Anterior cingulate cortex (tissue), 58 donors: ENCODE measurements at places on chromosomes 4 and X.

DNA sequence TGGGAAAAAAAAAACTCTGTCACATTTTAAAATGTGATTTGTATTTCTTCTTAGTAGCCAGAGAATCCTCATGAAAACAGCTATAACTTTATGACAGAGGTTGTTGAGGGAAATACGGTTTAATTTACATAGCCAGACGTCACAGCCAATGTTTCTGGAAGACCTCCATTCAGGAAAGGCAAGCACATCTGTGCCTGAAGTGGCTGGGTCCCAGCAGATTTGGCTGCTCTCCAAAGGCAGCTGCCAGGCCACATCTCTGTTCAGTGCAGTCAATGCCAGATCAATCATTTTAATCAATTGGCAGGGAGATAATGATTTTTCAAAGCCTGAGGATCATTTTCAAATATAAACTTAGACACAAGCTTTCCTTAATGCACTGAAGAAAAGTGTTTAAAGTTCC, 86.5 kb upstream of the ZIC3 start:
- DNase-seq, result no peak

DNA sequence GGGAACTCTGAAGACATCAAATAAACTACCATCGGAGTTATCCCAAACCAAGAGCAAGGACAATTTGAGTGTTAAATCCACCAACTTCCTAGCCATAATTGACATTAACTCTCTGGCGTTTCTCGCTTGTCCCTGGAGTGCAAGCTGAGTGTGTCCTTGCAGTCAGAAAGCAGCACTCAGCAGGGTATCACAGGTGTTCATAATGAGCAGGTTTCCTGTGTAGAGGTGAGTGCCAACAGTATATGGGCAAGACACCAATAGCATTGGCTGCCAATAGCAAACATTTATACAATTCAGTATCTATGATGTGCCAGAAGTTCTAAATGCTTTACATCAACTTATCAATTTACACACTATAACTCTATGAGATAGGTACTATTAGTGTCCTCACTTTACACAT, 11.2 kb downstream of the BLTP1 start:
- DNase-seq, result no peak

DNA sequence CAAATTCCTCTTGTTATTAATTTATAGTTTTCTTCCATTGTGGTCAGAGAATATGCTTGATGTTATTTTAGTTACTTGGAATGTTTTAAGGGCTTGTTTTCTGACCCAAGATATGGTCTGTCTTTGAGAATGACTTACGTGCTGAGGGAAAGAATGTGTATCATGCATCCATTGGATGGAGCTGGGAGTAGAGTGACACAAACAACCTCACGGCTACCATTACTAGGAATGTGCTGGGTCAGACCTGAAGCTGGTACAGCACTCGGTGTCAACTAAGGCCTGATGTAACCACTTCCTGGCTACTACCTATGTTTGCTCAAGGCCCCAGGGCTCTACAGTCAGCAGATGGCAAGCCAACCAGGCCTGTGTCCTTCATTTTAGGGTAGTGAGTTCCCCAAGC, 257.8 kb downstream of the FAT4 start:
- no peak for DNase-seq

DNA sequence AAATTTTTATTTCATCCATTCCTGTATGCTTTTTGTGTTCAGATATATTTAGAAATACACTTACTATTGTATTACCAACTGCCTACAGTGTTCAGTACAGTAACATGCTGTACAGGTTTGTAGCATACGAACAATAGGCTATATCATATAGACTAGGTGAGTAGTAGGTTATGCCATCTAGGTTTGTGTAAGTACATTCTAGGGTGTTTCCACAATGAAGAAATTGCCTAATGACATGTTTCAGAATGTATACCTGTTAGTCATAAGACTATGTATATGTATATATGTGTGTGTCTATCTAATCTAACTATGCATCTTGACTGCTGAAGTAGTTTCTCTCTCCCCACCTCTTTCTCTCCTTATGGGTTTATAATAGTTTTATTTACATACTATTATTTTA, 51.5 kb upstream of the BTC start:
- DNase-seq, result no peak

DNA sequence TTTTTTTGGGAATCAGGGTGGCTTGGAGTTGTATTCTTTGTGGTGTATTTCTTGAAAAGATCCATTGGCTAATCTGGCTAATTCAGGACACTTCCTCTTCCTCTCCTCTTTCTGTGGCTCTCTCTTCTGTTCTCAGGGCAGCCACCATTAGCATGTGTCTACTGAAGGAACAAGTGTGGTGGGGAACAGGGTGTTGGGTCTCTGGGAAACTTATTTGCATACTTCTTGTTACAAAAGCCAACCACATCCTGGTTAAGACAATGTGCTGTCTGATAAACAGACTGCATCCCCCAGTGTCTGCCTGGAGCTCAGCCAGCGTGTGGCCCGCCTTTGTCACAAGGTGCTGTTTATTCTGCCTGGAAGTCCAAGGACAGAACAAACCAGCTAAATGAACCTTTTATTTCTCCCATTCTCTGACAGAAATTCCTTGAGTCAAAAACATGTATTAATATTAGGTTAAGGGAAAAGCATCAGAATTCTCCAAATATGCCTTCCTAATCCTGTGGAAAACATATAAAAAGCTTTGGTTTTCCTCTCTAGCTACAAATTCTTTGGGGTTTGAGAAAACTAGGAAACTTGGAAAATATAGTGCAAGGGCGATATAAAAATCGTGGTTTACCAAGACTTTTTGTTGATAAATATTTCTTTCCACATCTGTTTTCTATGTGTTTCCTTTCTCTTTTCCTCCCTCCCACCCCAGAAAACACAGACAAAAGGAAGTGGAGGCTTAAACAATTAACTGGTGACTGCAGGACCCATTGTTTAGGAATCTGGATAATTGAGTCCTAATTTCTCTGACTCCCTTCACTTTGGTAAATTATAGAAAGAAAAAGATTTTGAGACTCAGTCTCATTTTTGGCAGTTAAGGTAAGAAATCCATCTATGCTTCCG, 203.6 kb downstream of the SPRY1 start:
- peak; percentile 19 for DNase-seq

DNA sequence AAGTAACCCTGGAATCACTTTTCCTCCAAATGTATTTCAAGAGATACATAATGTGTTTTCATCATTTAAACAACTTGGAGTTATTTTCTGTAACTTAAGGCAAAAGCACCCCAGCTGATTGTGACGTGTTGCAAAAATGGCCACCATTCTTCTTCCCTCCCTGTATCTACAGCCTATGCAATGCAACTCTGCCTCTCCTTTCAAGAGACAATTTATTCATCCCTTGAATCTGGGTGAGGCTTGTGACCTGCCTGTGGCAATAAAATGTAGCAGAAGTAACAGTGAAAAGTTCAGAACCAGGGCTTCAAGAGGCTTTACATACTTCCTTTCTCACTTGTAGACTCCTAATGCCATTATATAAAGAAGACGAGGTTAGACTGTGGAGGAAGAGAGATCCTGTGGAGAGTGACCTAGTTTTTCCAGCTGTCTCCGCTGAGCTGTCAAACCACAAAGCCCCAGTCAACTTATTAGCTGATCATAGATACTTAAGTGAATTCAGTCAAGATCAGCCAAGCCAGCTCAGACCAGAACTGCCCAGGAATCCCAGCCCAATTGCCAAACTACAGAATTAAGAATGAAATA, 81.0 kb upstream of the KLF3 start:
- no peak for DNase-seq

GRCh38 chr4:23768541-23768940, 121.3 kb downstream of the PPARGC1A start:
- no peak for DNase-seq

DNA sequence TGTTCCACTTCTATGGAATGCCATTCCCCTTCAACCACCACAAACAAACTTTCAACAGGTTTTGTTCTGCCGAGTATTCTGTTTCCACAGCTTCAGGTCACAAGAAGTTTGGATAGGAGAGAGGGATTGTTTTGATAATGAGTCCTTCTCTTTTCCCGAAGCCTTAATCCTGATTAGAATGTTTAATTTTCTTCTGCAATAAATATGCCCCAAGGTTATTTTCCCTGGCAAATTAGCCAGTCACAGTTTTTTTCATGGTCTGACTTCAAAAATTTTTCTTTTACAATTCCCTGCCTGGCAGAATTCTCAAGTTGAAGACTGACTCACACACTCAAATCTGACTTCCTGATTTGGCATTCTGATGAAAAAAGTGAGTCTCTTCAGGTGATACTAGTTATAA, 33.1 kb upstream of the EDNRA start:
- DNase-seq, result no peak

DNA sequence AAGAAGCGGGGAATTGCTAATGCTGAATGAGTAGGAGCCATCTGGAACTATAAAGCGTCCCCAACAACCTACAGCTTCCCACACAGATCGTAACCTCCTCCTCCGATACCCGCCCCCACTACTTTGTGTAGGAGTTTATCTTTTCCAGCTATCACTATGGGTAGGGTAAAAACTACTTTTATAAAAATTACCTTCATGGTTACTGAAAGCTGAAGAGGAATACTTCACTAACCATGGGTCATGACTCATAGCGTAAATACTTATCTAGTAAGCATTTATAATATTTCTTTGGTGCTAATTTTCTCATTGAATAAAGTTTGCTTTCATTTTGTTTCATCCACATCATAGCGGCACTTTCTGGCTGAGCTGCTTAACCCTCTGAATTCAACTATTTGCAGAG, 79.4 kb upstream of the TNIP3 start:
- DNase-seq, result no peak

DNA sequence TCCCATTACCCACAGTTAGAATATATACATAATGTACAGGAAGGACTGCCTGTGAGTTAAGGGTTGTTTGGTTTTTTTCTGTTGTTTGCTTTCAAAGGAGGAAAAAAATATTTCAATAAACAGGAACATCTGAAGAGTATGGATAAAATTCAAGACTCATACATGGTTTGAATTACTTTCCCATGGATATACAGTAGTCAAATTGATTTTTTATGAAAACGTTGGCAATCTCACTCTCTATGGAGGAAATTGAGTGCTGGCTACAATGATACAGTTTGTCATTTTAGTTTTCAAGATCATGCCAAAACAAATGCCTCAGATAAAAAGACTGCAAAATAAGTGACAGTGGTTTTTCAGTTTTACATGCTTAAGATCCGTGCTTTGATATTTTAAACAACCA, 116.6 kb downstream of the SH3RF1 start:
- DNase-seq, result no peak

GRCh38 chrX:153527208-153527607, 9.8 kb downstream of the ATP2B3 start:
- DNase-seq, result no peak

DNA sequence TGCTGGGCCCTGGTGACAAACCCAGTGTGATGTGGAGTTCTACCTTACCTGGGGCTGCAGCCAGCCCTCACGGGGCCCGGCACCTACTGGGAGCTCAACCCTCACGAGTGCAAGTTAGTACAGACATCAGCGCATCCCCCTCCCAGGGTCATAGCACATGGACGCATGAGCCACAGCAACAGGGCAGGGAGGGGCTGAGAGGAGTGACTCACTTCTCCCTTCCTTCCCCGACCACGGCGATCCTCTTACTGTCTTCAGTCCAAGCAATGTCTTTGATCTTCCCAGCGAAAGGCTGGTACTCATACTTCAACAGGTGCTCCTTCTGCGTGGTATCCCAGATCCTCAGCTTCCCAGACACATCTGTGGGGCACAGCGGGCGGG, 17.8 kb downstream of the WDR1 start:
- no peak for DNase-seq

DNA sequence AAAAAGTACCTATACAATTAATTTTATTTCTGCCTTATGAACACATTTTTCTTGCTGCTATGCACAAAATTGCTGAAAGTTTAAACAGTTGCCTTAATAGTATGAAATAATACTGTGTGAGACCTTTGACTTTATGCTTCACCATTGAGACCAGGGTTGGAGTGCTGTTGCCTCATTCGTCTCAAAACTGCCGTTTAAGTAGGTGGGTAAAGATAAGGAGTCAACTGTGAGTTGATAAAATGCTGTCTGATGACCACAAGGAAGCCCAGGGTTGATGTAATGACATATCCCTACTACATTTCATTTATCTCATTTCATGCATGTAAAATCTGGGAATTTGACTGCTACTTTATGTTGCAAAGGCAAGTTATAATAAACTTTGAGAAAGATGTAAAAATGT, 23.4 kb downstream of the STK26 start:
- no peak for DNase-seq

- no peak for DNase-seq
Observed at GRCh38 chr4:181870326-181870725, 372.9 kb upstream of the TENM3 start.

GRCh38 chrX:118734909-118735308, 7.5 kb downstream of the IL13RA1 start:
- no peak for DNase-seq

- DNase-seq, result no peak
Observed at GRCh38 chrX:3384327-3384726, 37.9 kb upstream of the MXRA5 start.

DNA sequence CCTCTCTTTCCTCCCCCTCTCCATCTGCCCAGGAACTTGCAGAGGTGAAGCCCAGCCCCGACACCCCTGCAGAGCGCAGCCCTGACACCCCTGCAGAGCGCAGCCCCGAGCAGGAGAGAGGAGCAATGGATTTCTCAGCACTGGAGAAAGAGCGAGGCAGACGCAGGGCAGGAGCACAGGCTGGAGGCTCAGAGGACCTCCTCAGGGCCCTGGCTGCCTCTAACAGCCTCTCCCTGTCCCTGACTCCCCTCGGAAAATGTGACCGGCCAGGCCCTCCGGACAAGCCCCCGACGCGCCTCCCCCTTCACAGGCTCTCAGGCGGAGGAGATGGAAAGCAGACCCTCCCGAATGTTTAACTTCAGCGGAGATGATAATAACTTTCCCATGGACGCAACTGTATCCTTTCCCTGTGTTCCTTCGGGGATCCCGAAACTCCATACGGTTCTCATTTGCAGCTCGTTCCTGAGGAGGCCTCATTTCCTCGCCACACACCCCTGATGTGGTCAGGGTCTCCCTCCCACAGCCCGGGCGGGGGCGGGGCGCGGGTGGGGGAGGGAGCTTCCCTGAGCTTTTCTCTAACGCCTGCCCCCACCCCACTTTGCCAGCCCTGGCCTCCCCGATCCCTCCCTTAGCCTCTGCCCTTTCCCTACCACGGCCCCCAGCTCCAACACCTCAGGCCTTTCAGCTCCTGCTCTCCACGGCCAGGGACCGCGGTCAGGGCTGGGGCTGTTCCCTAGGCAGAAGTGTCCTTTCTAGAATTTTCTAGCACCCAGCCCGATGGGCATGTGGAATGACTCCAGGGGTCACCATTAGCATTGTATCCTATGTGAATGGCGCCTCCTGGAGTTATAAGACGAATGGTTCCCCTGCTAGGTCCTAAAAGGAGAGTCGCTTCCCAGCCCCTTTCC, 201.1 kb upstream of the BCOR start:
- DNase-seq, result no peak

GRCh38 chr4:104490096-104490769, 4.5 kb downstream of the CXXC4 start:
- DNase-seq, result no peak
